ENCODE measurements at places on chromosomes 3 and 15.

DNA sequence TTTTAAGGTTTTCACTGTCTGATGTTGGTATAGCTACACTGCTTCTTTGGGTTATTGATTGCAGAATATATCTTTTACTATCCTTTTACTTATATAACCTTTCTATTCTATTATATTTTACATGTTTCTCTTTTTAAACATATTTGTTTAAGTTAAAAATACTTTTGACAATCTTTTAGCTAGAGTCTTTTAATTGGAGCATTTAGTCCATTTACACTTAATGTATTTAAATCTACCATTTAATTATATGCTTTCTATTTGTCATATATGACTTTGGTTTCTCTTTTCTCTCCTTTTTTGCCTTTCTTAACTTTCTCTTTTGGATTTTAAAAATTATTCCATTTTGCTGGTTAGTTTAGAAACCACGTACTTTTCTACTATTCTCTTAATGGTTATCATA, 53.7 kb upstream of the PRR23C start:
- DNase-seq = no peak

- no peak for DNase-seq
These were observed 22.6 kb downstream of the RYK start for GRCh38 chr3:134228035-134228434.

GRCh38 chr3:124761935-124762660, 31.8 kb downstream of the UMPS start:
- no peak for DNase-seq

DNA sequence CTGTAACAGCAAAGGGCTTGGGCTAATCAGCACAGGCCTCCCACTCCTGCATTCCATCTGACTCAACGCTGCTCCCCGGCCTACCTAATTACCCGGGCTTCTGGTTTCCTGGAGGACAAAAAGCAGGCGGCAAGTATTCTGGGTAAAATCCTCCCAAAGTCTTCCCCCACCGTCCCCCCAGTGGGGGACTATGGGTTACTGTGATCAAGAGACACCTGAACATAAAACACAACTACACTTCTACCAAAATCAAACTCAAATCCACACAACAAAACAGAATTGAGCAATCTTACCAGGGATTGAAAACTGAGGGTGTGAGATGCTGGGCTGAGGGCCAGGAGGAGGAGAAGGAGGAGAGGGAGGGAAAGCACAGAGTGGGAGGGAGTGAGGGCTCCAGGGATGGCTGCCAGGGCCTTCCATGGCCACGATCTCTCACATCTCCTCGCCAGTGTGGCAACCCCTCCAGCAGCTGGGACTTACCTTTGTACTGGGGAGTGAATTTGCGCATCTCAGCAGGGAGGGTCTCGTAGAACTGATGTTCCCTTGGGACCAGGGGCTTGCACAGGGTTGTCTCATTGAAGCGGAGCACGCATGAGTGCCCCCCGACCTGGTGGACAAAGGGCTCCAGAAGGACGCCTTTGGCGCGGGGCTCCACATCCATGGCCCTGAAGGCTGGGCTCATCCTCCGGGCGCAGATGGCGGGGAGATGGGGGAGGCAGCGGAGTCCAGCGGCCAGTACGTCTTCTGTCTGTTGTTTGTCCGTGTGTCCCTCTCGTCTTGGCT, 9.1 kb upstream of the NCKIPSD start:
- peak; percentile 86 for DNase-seq
